Cerebellum (tissue), 4 donors: ENCODE measurements at places on chromosomes 7 and 10. TPM values are rescaled to one million over a fixed set of nuclear protein-coding genes. Genes with fewer than 3 reads are reported as not detected.

GRCh38 chr7:133678137-133678814 is 425.4 kb downstream of the EXOC4 start:
- DNase-seq, result no peak

The ZNF107 gene
- 16.5 TPM for total RNA-seq

The ZMIZ1 gene
- 53.4 TPM for total RNA-seq

- no peak for DNase-seq
Observed at GRCh38 chr10:51137756-51138529, 63.7 kb downstream of the PRKG1 start.

The ZNF804B gene
- total RNA-seq, result 3.7 TPM

DNA sequence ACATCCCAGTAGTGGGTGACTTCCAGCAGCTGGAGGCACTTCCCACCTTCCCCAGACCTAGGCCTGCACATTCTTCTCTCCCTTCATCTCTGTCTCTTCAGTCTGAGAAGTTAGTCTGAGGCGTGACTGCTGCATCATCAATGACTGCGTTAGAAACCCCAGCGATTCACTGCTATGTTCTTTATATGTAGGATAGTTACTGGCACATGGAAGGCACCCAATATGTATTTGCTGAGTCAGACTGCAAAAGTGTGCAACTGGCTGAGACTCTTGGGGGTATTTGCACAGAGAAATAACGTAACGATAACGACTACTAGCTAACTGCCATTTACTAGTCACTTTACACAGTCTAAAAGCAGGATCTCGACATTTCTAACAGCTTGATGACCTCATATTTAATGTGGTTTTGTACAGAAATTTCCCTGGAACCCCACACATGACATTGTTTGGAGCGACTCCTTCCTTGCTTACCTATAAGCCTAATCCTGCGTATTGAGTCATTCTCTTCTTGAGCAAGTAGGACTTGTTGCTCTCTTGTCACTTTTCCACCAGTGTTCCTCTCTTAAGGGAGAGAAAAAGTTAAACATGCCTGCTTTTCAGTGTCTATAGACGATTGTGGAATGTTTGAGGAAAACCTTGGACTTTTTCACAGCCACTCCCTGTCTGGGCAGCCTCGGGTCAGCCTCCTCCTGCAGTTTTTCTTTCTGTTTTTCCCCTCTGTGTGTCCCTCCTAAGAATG is 45.5 kb downstream of the THNSL1 start:
- DNase-seq, result no peak

The GRB10 gene
- total RNA-seq, result 60.4 TPM

- DNase-seq, result no peak
Observed at GRCh38 chr7:74575083-74575784, 82.3 kb upstream of the GTF2I start.

The JAKMIP3 gene
- 4.9 TPM for total RNA-seq

- DNase-seq, result no peak
Observed at GRCh38 chr7:101155303-101155702, 1.0 kb downstream of the AP1S1 start.

DNA sequence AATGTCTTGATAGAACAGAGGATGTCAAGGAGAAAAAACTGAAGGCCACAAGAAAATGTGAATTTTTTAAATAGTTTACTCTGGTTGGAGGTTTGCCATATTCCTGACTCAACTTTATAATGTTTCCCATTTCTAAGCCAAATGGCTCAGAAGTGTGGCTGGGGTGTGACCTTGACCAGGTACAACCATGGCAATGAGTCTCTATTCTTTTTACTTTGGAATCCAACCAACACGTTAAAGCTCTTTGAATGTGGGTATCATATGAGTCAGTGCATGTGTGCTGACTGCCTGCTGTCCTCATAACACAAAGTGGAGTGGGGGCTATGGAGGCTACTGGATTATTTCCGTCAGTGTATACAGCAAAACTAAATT is 33.5 kb upstream of the DLD start:
- DNase-seq, result no peak

DNA sequence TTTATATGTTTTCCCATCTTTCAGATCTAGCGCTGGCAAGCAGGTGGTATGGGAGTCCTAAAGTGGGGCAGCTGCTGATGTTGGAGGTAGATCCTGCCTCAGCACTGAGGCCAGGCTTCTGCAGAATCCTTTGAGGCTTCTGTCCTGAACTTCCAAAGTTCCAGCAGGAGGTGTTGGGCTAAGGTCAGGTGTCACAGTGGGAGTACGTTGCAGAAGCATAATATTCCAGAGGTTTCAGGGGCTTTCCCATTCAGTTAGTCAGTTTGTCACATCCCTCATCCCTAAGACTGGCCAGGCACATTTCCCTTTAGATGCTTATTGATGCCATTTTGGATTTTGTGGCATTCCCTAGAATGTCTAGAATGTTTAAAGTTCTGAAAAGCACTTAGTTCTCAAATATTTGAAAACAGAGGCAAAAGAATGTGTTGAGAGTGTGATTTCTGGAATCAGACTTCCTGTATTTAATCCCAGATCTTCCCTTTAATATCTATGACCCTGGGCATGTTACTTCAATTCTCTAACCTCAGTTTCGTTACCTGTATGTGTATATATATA is 319.1 kb upstream of the PHYHIPL start:
- DNase-seq, result no peak

- DNase-seq, result peak; percentile 9
Observed at GRCh38 chr7:137169282-137169698, 174.2 kb downstream of the PTN start.
